Glutamatergic neuron (in vitro differentiated cells): ENCODE measurements at places on chromosomes 12 and 14. TPM values are rescaled to one million over a fixed set of nuclear protein-coding genes. Genes with fewer than 3 reads are reported as not detected.
A peak's percentile ranks its signal among the peaks of the same experiment; 100 is the strongest.

TPH2 gene
- 0.34 TPM for total RNA-seq

KRT74 gene
- total RNA-seq: not detected

PLEKHD1 gene
- 1.3 TPM for total RNA-seq

DNA sequence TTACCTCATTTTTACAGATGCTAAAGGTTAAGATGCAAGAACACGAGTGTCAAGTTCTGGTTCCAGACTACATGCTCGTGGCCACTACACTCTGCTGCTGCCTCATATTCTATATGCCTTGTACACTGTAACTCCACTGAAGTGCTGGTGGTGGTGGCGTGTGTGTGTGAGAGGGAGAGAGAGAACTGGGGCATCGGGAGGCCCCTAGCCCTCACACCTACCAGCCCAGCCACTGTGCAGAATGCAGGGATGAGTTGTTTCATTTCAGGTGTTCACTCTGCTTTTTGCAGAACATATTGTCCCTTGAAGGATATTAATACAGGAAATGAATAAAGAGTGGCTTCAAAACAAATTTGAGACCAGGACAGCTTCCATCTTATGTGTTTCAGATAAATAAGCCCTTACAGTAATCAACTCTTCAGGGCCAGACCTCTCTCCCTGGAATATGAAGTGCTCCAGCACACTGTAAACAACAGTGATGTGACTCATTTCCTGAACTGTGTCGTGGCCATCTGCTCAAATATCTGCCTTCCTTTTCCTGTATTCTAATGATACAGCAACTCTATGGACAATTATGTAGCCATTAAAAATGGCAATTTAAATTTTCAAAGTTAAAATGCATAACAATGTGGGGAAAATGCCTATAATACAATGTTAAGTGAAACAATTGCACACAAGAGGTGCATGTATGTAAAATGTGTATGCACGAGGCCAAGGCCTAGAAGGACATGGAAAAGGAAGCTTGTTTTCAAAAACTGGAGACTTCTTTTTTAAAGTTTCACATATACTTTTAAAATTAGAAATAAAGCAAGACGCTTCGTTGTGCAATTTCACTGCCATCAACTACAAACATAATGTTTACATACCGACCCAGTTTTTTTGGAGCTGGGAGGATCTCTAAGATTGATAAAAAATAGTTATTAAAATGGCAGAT is 215.4 kb downstream of the PELI2 start:
- no peak for DNase-seq

DNA sequence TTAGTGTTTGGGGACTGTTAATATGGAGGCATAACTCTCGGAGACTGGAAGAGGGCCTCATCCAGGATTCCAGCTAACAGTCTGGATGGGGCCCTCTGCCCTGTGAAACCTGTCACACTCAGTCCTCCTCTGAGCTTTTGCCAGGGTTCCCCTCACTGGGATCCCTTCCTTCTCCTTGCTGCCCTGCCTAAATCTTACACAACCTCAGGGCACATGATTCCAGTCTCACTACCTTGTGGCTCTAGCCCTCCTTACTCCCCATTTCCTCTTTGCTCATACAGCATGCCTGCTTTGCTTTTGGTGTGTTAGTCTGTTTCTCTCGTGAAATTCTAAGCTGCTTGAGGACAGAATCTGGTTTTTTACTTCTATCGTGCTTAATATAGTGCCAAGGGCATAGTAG is 942 bp upstream of the GSG1 start:
- DNase-seq: no peak

DNA sequence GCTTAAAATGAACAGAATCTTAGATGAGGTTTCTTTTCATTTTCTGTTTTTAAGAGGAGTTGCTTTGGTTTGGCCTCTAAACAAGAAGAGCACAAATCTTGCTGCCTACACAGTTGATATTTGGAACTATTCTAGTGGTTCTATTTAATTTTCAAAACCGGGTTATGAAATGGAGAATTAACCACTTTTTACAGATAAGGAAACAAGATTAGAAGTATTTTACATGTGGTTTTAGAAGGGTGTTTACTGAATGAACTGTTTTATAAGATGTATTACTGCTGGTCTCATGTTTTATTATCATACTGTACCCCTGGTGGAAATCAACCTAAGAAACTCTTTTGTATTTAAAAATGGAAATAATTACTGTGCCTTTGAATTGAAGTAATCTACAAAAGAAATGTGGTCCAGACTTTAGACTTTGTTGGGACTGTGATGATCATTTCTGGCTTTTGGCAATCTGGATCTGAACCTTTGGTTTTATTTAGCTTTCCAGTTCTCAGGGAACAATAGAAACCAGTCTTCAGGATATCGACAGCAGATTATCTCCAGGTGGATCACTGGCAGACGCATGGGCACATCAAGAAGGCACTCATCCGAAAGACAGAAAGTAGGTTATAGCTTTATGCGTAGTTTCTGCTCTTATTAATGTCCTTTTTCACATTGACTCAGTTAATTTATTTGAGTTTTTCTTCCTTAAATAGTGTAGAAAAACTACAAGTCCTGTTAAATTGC is 43.2 kb downstream of the TBK1 start:
- no peak for DNase-seq

DNA sequence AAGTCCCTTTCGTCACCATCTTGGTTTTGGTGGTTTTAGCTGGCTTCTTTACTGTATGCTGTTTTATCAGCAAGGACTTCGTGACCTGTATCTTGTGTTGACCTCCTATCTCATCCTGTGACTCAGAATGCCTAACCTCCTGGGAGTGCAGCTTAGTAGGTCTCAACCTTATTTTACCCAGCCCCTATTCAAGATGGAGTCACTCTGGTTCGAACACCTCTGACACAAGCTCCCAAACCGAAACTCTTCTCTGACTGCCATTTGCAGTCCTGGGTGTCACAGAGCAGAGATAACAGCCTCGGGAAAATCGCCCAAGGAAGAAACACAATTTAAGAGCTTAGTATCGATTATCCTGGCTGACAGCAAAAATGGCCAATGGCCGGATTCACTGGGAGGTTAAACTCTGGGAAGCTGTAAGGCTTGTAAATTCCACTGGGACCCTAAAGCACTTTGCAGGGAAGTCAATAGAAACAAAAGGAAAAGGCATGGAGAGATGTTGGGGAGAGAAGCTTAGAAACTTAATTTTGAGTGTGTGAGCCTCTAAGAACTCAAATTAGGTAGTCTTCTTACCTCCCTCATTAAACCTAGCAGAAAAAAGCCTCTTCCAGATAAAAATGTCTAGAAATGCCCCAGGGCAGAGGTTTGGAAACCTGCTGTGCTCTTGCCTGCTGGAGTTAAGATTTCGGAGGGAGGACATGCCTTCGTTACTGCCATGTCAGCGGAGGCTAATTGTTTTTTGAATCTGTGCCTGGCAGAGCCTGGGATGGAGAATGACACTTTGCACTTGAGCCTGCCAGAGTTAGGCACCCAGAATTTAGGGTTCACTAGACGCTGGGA is 56.5 kb upstream of the RPH3A start:
- DNase-seq: peak; percentile 24

- peak; percentile 5 for DNase-seq
Observed at GRCh38 chr12:109724321-109724892, 10.8 kb downstream of the FAM222A start.

DNA sequence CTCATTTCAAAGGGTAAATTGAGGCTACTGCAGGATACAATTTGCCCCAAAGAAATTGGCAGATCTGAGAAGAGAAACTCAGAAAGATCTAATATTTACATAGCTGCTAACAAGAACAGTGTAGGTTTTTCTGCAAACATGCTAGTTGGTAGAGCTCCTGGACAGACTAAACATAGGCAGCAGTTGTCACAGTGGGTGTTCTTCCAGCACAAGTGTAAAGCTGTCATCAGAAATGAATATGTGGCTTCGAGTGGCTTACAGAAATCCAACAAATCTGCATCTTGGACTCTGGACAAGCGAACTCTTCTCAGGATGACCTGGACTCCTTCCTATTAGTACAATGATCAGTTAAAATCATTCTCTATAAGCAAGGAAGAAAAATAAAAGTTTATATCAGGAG is 5.9 kb downstream of the CBX5 start:
- no peak for DNase-seq

DNA sequence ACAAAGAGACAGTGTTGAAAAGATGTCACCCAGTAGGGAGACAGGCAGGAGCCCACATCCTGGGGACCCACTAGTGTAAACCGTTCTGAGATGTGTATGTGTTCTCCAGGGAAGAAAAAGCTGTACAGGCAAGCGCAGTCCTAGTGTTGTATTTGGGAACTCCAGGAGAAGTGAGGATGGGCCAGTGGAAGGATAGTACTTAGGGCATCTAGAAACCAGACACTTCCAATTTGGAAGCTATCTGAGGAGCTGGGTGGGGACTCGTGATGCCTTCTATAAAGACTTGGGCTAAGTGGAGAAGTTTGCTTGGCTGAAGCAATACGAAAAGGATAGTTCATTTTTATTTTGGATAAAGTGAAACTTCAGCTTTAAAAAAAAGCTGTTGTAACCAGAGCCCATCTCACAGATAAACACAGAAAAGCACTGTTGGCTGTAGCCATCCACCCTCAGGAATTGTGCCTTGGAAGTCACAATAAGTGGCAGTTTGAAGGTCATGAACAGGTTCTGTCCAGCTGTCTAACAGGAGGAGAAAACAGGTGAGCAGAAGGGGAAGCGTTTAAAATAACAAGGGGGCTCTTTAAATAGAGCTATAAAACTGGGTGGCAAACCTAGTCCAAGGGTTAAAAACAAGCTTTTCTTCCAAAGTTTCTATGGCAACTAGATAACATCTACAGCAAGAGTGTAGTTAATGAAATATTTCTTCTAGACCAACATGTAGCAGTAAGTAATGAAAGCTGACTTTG is 108.0 kb upstream of the ARHGAP5 start:
- DNase-seq: no peak

DNA sequence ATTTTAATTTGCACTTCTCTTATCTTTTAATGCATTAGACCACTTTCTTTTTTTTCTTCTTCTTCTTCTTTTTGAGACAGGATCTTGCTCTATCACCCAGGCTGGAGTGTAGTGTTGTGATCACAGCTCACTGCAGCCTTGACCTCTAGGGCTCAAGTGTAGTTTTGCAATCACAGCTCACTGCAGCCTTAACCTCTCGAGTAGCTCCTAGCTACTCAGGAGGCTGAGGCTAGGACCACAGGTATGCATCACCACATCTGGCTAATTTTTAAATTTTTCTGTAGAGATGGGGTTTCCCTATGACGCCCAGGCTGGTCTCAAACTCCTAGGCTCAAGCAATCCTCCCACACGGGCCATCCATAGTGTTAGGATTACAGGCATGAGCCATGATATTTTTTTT is 12.7 kb downstream of the TMED8 start:
- no peak for DNase-seq

- no peak for DNase-seq
Observed at GRCh38 chr12:108765289-108765764, 34.0 kb upstream of the CORO1C start.

DNA sequence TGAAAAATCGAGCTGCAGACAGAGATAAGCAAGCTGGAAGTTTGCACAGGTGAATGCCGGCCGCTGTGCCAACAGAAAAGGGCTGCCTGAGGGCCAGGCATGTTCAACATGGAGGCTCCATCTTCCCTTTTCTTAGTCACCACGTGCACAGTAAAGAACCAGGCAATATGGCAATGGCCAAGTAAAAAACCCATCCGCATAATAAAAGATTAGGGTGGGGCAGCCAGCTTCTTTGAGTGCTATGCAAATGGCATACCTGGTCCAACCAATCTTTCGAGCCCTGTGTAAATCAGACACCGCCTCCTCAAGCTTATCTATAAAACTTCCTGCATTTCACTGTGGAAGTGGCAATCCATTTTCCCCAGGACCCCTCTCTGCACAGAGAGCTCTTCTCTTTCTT is 16.7 kb downstream of the PNP start:
- no peak for DNase-seq
